ENCODE measurements at places on chromosomes 5 and 9.

DNA sequence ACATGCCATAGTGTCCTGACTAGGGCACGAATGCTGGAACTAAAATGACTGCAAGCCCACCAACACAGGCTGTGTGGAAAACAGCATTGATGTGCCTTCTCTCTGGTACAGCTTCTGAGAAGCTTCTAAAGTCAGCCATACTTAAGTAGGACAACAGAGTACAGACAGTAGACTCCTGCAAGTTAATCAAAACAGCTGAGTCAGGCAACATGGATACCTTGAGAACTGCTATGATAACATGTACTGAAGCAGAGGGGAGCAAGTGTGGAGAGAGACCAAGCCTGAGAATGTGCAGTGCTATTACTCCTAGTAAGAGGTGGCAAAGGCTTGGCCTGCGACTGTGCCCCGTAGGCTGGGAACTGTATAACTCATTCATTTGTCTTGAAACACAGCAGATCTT lies 2.5 kb downstream of the ISCA1 start:
- no peak for DNase-seq

DNA sequence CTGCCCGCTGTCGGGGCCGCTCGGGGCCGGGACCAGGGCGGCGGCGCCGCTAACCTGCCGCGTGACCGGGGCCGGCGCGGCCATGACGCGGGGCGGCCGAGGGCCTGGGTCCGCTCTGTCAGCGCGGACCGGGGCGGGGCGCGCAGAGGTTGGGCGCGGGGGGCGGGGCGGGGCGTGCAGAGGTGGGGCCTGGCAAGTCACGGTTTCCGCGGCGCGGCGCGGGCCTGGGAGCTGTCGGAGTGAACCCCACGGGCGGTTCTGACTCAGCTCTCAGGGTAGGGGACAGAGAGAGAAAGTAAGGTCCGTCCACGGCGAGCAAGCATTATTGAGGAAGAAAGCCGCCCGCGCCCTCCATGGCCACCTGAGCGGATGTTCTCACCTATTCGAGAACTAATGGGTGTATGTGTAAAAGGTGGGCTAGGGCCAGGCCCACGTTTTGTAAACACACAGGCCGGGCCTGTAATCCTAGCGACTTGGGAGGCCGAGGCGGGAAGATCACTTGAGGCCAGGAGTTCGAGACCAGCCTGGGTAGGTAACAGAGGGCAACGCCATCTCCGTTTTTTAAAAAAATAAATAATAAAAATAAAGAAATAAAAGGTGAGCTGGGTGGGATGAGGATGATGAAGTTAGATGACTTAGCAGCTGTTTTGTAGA lies at the start of gene PRXL2C:
Gene PRXL2C (minus strand): TSS at position 120 of the 654 bp plus-strand sequence. CDS start 36 bp downstream, at position 84.
- DNase-seq = no peak

- DNase-seq = no peak
Observed at GRCh38 chr5:61280761-61281427, 51.2 kb upstream of the ZSWIM6 start.

- no peak for DNase-seq
Observed at GRCh38 chr5:132266836-132267160, 9.3 kb downstream of the PDLIM4 start.

- DNase-seq = no peak
Observed at GRCh38 chr5:15902066-15902465, 277.5 kb downstream of the MARCHF11 start.
